NCI-H1105 (cell line): ENCODE measurements at places on chromosomes 3 and 15.

- no peak for DNase-seq
Measured at GRCh38 chr3:23404246-23404645, 201.1 kb downstream of the UBE2E2 start.

GRCh38 chr15:60798821-60799220, 319.9 kb upstream of the ICE2 start:
- DNase-seq: no peak

GRCh38 chr15:99732124-99732750, 1.0 kb downstream of the LYSMD4 start:
- DNase-seq: no peak

- no peak for DNase-seq
Measured at GRCh38 chr3:70531063-70531657, 218.7 kb upstream of the MDFIC2 start.

- DNase-seq: peak; percentile 71
Measured at GRCh38 chr3:160869825-160870224, 113.8 kb downstream of the PPM1L start.

GRCh38 chr3:183498634-183499033, 56.9 kb downstream of the KLHL6 start:
- DNase-seq: no peak
